ENCODE measurements at places on chromosomes 6 and 20.

- no peak for DNase-seq
Measured at GRCh38 chr6:150915131-150915879, 49.8 kb downstream of the MTHFD1L start.

DNA sequence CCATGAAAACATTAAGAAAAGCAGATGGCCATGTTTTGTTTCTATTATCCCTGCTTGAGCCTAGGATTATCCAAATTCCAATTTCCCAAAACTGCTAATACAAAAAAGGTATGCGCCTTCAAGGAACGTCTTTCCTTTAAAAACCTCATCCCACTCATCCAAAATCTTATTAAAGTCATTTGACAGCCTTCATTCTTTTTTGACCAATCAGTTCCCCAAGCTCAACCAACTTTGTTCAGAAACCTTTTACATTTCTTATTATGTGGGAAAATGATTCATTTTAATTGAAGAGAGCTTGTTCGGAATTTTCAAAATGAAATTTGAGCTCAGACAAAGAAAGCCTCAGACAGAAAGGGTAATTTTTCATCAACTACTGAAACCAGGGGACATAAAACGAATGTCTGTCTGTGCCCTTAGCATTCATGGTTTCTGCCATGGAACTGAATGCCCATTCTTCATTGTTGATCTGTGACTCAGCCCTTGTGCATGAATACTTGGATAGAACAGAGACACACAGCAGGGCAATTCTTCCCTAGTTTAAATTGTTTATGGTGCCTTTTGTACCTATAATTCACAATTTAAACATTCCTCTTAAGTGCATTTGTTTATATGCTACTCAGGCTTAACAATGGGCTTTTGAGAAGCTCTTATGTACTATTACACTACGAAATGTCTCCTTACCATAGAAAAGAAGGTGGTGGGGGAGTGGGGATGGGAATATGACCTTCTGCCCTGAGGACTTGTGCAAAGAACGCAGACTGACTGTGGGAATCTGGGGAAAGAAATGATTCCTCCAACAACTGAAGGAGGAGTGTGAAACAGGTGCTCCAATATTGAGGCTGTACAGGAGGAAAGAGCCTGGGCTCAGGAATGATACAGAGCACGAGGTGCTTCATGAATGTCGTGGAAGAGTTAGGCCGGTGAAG, 49.8 kb upstream of the ERVFRD-1 start:
- no peak for DNase-seq

- DNase-seq = no peak
Measured at GRCh38 chr6:81071121-81071520, 681.4 kb downstream of the TENT5A start.

DNA sequence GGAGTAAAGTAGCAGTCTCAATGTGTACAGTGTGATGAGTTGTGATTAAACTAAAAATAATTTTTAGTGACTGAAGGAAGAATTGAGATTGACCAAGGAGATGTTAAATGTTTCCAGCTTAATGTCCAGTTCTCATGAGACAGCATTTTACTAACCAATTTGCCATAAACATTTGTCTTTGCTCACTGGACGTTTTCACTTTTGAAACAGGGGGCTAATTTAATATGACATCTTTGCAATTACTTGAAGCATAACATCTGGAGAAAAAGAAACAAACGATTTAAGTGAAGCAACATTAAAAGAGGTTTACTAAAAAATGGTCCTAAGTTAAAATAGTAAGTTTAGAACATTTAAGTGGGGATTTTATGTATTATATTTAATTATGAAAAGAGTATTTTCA, 443.8 kb downstream of the BCKDHB start:
- DNase-seq = no peak

- DNase-seq = no peak
Measured at GRCh38 chr20:37218441-37218840, 39.1 kb upstream of the MROH8 start.

DNA sequence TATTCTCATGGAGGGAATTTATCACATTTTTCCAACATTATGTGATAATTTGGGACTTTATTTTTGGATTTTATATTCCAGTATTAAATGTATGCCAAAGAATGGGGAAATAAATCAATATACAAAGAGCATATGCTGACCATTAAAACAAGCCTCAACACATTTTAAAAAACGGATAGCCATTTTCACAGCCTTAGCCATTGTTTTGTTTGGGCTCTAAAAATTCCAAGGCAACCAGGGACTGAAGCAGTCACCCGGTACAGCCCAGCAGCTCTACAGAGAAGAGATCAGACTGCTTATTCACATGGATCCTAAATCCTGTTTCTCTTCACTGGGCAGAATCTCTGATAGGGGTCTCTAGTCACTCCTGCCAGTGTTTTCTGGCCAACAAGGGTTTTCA, 150.2 kb upstream of the OGFRL1 start:
- no peak for DNase-seq

- DNase-seq = no peak
Measured at GRCh38 chr6:97203343-97203742, 79.7 kb downstream of the MMS22L start.

- no peak for DNase-seq
Measured at GRCh38 chr6:165807249-165807960, 144.4 kb upstream of the PDE10A start.

DNA sequence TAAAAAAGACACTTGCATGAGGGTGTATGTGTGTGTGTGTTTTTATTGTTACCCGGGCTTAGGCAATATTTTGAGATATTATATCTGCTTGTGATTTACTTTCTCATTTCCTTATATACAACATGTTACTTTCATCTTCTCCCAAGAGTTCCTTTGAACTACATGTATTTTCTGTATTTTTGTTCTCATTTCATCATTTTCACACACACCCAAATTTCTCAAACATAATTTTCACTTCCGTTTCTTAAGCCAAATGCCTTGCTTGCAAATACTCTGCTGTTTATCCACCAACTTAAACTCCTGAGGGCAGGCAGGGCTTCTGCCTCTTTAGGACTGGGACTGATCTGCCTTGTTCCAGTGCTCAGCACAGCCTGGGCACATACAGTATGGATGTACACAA, 69.3 kb upstream of the FYN start:
- DNase-seq = no peak

- DNase-seq = no peak
Measured at GRCh38 chr6:14665827-14666724, 548.5 kb downstream of the CD83 start.

DNA sequence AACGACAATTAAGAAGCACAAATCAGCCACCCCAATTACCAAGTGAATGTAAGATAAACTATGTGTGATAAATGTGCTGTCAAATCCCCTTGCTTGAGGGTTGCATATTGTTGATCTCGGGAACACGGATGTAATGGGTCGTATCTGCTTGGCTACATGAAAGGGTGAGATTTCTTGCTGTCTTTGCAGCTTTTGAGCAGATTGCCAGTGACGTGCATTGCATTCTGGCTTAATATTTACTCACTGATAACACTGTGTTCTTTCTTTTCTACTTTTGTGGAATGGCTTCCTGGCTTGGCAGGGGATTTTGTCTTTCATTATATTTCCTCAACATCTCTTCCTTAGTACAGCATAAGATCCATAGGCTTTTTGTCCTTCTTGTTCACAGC, 10.5 kb upstream of the FAM210B start:
- DNase-seq = no peak

DNA sequence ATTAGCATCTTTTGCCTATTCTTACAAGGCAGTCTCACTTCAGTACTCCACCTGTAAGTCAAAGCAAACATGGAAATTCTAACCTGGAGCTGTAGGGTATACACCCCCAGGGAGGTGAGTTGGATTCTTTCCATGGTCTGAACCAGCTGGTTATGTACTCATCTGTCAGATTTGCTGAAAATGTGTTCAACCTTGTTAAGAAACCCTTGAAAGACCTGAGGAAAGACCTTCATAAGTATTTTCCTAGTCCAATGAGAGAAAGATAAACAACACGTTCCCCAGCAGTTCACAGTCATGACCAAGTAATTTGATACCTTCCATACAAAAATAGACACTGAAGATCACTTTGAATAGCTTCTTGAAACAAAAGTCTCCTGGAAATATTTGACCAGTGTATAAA, 42.5 kb downstream of the ID4 start:
- DNase-seq = no peak

GRCh38 chr6:160101277-160102205, 20.1 kb upstream of the SLC22A1 start:
- no peak for DNase-seq

- no peak for DNase-seq
Measured at GRCh38 chr6:27837625-27838057, 74.6 kb downstream of the OR2B2 start.

DNA sequence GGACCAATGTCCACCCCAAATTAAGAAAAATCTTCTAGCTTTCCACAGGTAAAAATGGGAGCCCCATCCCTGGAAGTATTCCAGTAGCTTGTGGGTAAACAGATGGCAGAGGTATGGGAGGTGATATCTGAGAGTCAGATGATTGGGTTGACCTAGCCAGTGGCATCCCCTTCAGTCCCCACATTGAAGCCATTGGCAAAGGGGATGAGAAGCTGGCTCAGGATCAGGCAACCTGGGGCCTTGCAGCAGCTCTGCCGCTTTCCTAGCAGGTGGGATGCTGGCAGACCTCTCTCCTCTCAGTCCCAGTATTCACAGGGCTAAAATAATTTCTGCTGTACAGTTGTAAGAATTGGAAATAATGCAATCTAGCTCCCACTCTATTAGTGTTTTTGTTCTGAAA, 108.9 kb upstream of the KCNG1 start:
- no peak for DNase-seq

GRCh38 chr20:50704971-50705370, 13.6 kb upstream of the RIPOR3 start:
- no peak for DNase-seq

DNA sequence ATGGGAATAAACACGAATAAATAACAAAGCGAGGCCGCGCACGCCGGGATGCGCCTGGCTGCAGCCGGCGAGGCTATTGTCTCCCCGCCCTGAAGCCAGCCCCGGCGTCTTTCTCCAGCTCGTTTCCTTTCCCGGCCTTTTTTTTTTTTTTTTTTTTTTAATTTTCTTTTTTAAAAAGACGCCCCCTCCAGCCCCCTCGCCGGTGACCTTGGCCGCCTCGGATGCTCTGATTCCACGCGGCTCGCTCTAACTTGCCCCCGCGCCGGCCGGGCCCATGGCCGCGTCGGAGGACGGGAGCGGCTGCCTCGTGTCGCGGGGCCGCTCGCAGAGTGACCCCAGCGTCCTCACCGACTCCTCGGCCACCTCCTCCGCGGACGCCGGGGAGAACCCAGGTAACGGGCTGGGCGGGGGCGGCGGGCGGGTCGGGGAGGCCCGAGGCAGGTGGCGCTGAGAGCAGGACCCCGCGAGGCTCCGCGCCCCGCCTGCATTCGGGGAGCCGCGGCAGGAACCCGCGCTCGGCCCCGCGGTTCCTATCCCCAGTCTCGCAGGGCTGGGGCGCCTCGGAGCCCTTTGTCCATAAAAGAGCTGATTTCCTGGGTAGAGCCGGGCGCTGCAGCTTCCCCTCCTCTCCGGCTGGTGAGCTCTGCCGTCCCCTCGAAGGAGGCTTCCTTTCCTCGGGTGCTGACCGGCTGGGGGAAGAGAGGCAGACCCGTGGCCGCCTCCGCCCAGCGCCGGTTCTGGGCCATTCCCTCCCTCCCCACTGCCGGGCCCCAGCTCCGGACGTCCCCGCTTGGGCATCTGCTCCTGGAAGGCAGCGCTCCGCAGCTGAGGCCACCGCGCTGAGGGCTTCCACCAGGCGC, 631 bp downstream of the PHACTR3 start:
- DNase-seq = no peak

DNA sequence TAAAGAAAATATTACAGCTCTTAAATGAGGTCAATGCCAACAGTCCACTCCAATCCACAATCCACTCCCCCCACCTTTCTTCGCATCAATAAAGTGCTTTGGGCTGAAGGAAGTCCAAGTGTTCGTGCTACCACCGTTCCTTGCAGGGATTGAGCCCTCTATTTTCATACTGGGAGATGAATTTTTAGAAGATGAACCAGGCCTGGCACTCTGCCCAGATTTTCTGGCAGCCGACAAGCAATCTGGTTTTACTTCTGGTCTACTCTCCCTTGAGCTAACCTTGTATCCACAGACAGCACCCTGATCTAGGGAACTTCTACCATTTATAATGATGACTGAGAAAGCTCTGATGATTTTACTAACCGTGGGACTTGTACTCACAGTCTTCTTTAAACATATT, 72.3 kb downstream of the BTBD9 start:
- DNase-seq = no peak

DNA sequence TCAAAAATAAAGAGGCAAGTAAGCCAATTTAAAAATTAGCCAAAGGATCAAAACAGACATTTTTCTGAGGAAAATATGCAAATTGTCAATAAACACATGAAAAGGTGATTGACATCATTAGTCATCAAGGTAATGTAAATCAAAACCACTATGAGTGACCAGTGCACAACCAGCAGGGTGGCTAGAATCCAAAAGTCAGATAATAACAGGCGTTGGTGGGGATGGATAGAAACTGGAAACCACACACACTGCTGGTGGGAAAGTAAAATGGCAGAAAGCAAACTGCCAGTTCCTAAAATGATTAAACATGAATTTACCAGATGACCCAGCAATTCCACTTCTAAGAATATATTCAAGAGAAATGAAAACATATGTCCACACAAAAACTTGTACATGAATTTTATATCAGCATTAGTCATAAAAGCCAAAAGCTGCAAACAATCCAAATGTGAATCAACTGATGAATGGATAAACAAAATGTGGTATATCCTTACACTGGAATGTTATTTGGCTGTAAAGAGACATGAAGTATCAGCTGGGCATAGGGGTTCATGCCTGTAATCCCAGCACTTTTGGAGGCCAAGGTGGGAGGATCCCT, 74.8 kb upstream of the MBOAT1 start:
- DNase-seq = no peak

- DNase-seq = no peak
Measured at GRCh38 chr6:123925350-123925749, 121.7 kb downstream of the NKAIN2 start.

- no peak for DNase-seq
Measured at GRCh38 chr20:1333462-1334369, 4.8 kb upstream of the SDCBP2 start.

DNA sequence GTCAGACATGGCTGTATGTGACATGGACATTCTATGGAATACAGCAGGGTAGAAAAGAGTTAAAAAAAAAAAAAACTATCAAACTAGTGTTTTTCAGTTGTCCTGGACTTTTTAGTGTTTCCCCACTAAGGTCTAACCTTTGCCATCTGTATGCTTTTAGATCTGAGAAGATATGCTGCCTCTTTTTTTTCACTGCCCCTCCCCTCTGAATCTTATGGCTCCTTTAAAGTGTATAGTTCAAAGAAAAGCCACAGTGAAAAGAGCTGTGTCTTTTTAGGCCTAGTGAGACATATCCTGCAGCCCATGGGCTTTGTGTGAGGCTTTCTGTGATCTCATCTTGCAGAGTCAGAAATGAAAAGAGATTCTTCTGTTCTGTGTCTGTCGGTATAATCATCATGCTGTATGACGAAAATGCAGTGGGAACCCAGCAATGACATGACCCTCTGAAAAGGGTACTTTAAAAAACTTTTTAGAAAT, 29.3 kb downstream of the ADGRG6 start:
- peak; percentile 0 for DNase-seq

- DNase-seq = no peak
Measured at GRCh38 chr6:32371229-32371628, 474 bp downstream of the TSBP1 start.
